ENCODE measurements at places on chromosomes 2 and 18.

DNA sequence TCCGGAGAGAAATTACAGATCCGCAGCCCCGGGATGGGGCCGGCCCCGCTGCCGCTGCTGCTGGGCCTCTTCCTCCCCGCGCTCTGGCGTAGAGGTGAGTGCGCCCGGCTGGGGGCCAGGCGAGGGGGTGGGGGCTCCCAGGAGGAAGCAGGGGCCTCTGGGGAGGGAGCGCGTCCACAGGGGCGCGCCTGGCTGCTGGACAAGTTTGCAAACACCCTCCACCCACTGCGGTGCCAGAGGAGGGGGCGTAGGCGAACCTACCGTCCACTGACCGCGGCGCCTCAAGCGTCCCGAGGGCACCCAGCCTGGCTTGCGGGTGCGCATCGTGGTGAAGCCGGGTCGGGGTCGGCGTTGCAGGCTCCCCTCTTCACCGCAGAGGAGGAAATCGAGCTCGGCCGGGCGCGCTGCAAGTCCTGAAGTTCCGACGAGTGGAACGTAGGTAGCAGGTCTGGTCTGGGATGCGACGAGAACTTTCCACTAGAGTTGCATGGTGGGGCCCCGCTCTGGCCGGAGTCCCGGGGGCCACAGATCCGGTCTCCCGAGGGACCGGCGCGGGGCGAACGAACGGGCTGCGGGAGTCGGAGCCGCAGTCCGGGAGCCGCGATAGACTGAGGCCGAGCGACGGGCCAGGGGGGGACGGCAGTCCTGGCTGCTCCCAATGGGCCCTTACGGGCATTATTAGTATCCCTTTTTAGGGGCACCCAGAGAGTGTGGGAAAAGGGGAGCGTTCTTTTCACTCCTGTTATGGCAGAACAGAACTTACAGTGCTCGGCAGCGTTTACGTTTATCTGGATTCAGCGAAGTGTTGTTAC is 502 bp downstream of the MERTK start:
- DNase-seq: no peak

DNA sequence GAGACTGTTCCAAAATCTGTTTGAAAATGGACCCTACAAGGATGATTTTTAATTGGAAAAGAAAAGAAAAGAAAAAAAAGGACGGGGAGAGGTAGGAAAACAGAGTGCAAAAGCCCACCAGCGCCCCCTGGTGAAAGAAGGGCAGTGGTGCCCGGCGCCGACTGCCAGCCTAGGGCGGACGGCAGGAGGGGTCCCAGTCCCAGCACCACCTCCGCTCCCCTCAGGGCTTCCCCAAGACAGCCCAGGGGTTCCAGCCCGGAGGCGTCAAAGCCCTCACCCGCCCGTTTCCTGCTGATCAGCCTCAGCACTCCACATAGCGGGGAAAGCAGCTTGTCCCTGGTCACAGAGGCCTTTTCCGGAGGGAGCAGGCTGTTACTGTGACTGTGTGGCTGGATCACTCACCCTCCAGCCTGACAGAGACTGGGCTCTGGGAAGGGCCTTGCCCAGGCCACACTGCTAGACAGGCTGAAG is 213.9 kb downstream of the TFCP2L1 start:
- peak; percentile 92 for DNase-seq

DNA sequence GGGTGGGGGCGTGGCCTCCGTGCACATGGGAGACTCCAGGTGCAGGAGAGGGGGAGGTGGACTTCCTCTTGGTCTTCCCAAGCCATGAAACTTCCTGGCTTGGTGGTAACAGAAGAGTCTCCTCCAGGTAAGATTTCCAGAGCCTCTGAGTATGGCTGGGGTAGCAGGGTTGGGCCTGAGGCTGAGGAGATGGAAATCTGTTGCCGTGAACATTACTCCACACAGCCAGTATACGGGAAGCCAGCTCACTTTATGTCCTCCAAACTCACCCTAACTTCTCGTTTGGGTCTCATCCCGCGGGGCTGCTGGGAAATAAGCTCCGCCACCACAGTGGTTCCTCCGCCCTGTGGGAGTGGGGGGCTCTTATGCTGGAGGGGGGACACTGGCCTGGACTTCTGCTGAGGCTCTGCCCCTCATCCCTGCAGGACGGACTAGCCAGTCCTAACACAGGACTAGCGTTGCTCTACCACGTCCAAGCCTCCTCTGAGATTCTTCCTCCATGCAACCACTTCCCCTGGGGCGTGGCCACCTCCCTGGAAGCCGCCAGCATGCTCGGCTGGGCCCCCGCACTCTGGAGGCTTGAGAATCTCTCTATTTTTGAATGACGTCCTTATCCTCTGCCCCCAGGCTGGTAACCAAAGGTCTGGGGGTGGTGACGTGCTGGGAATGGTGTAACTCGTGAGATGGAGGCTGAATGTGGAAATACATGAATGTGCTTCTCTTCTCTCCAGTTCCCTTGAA is 777 bp upstream of the RAB17 start:
- peak; percentile 78 for DNase-seq

DNA sequence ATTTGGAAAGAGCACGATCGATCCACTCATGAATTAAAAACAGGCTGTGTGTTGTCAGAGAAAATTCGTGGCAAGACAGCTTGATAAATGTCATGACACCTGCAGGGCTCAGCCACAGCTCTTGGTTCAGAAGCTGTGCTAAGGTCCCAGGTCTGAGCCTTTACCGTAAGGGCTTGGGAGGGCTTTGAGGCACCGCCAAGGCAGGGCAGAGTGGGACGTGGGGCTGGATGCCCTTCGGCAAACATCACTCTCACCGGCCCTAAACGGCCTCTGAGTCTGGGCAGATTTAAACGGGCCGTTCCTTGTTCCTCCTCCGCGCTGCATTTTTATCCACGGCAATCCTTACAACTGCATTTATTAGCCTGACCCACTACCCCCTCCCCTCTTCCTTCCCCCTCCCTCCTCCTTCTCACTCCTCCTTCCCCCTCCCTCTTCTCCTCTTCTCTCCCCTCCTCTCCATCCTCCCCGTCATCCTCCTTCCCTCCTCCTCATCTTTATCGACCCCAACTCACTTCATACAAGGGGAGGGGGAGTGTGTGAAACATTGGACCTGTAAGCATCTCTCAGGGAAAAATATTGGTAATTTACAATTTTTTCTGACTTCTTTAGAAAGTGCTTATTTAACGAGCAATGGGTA is 33.9 kb downstream of the MBP start:
- no peak for DNase-seq

GRCh38 chr2:149087751-149088150 is 49.3 kb downstream of the LYPD6B start:
- peak; percentile 30 for DNase-seq

- DNase-seq: no peak
Measured at GRCh38 chr2:33123216-33123615, 176.5 kb downstream of the LTBP1 start.

DNA sequence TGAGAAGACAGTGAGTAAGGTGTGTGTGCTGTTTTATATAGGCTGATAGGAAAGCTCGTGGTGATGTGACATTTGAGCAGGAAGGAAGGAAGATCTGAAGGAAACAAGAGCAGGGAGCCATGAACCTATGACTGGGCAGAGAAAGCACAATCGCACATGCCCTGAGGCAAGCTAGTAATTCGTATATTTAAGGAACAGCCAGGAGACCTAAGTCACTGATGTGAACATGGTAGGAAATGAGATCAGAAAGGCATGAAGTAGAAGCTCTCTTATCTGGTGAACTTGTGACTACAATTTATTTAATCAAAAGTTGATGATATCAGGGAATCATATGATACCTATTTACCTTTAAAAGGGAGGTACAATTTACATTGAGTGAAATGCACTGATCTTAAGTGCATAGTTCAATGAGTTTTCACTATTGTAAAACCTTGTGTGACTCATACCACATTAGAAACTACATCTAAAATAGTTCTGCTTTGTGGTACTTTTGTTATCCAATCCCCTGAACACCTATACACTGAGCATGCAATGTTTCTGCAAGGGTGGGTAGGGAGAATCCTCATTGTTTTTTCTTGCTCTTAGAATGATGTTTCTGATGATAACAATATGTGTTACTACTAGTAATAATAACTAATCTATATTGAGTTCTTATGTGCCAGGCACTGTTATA is 67.5 kb downstream of the GALNT13 start:
- no peak for DNase-seq

DNA sequence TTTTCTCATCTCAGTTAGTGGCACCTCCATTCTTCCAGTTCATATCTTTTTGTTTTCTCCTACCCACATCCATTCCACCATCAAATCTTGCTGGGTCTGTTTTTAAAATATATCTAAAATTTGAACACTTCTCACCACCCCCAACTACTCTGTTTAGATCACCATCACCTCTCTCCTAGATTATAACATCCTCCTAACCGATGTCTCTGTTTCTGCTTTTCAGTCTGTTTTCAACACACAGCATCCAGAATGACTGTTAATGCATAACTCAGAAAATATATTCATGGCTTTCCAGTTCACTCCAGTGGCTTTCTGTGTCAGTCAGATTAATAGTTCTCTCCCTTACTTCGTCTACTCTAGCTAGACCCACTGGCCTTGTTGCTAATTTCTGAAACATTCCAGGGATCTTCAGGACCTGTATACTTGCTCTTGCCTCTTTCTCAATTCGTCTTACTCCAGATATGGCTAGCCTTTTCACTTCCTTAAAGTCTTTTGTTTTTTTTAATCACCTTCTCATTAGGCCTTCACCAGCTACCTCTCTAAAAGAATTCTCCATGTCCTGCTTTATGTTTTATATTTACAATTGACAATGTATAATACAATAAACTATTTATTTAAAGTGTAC is 105.3 kb downstream of the COMMD1 start:
- no peak for DNase-seq

Measured in iPS-NIHi11 (cell line).